ENCODE measurements at places on chromosomes 6 and 20. TPM values are rescaled to one million over a fixed set of nuclear protein-coding genes. Genes with fewer than 3 reads are reported as not detected.

ACTL10 gene
- 0.63 TPM for polyA plus RNA-seq

TSBP1 gene
- polyA plus RNA-seq: not detected

KIF13A gene
- 43.3 TPM for polyA plus RNA-seq

ZNF831 gene
- 0.21 TPM for polyA plus RNA-seq

BCAS4 gene
- 7.5 TPM for polyA plus RNA-seq

MICB gene
- polyA plus RNA-seq: 4.1 TPM

DSP gene
- 69.1 TPM for polyA plus RNA-seq

GSTA3 gene
- 1.0 TPM for polyA plus RNA-seq

DNA sequence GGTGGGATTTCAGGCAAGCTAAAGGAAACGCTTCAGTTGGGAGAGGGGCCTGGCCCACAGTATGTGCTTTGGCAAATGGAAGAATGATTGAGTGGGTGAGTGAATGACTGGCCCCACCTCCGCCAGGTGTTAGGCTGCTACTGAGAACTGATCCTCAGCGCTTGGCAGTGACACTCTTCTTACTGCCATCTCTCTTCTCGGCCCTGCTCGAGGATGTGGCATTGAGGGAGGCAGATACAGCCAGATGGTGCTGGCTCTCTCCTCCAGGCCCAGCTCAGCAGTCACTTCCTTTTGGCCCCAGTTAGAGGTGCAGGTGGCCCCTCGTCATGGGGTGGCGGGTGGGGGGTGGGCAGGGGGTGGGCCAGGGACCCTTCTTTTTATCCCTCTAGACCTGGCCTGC, 38.9 kb upstream of the KCNK5 start:
- DNase-seq: no peak

GRCh38 chr6:33320315-33321181, 3.0 kb upstream of the ZBTB22 start:
- no peak for DNase-seq

GRCh38 chr6:157744102-157744601, 78.9 kb upstream of the SNX9 start:
- no peak for DNase-seq

DNA sequence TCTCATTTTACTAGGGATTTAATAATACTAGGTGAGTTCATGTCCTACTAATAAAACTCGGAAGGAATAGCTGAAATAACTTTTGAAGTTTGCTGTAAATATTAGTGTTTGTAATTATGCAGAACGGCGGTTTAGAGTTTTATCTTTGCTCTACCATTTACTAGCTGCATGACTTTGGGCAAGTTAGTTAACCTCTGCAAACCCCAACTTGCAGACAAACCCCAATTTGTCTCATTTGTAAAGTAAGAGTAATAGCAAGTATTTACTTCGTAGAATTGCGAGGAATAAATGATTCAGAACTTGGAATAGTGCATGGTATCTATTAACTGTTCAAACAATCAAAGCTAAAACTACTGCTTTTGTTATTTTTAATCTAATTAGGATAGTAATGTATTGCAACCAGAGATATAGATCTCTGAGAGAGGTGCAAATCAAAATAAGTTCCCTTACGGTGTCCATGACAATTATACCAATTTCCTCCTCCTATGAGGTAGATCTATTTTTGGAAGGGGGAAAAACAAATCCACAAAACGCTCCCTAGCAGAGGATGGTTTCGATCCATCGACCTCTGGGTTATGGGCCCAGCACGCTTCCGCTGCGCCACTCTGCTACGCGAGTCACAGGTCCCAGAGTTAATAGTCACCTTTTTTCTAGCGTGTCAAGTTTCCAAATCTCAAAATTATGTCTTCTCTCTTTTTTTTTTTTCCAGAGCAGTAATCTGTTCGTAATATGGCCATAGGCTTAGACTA, 35.1 kb upstream of the BTN3A2 start:
- DNase-seq: no peak

GRCh38 chr6:11332463-11332862, 100.0 kb upstream of the NEDD9 start:
- no peak for DNase-seq

DNA sequence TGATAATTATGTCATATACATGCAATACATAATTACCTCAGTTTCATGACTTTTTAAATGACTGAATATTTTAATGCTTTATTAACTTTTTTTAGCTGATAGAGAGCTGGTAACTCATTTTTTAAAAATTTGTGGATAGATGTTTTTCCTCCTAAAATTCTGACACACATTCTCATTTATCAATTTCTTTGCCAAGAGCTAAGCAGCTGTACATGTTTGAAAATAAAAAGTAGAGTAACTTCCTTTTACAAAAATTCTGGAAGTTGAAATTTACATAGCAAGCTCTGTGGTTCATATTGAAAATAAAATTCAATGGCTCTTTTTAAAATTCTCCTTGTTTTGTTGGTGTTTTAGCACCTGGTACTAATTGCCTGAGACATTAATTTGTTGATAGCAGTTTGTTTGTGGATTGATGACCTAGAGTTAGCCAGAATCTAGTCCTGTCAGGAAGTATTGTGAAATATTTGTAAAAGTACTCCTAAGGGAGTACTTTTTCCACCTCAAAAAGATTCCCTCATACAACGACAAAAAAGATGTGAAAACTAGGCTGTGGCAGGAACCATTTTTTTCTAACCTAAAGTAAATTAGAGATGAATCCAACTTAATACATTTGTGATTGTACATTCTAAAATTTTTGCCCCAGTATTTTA, 621.8 kb downstream of the BCKDHB start:
- no peak for DNase-seq

DNA sequence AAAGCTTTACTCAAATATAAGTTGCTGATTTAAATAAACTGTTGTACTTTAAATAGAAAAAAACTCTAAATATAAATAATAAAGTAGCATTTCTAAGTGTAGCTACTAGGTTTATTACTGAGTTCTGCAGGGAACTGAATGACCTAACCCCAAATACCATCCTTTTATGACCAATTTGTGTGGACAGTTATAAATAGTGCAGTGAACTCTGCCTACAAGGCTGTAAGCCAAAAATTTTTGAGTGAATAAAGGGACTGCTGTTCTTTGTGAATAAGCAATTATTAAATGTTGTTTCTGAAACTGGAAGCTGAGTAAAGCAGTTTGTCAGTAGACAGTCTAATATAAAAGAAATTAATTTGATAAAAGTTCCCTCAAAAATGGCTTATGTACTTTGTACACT, 90.8 kb upstream of the ELOVL5 start:
- no peak for DNase-seq

- no peak for DNase-seq
Observed at GRCh38 chr20:12201289-12201991, 283.7 kb downstream of the BTBD3 start.

- DNase-seq: no peak
Observed at GRCh38 chr6:166766769-166767168, 139.7 kb upstream of the RPS6KA2 start.

DNA sequence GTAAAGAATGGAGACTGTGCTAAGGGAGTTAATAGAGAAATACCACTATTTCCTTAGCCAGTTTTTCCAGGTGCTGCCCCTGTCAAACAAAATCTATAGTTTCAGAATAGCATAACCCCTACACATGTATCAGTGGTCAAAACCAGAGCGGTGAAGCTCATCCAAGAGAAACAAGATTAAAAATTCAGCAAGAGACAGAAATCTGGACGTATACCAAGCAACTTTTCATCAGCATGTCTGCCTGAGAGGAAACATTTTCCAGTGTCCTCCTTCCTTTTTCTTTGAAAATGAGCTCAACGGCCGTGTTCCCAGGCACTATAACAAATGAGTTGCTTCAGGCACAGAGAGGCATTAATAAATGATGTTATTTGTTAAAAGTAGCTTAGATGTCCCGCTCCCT, 416.5 kb downstream of the BCKDHB start:
- no peak for DNase-seq

DNA sequence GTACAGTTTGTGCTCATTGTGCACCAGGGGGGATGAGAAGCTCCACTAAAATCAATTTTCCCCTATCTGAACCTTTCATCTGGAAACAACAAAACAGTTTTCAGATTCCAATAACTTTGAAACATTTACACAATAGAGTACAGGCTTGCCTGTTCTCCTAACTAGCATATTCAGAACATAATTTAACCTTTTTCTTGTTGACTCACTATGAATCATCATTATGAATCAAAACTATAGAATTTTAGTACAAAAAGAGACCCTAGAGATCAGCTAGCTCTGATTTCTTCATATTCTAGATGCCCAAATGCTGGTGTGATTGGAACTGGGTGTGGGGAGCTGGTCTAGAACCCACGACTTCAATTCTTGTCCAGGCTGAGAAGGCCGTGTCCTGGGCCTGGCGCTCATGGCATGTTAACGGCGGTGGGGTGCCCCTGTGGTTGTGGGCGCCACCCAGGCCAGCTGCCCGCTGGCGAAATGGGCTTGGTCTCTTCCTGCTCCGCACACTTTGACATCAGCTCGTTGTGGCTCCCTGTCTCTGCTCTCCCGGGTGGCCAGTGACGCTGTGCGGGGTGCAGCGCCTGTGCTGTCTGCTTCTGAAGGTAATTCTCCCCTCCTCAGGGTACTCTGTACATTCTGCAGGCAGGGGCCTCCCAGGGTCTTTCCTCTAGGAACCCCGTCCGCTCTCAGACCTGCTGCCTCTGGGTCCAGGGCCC, 29.9 kb upstream of the AGPAT4 start:
- DNase-seq: no peak

DNA sequence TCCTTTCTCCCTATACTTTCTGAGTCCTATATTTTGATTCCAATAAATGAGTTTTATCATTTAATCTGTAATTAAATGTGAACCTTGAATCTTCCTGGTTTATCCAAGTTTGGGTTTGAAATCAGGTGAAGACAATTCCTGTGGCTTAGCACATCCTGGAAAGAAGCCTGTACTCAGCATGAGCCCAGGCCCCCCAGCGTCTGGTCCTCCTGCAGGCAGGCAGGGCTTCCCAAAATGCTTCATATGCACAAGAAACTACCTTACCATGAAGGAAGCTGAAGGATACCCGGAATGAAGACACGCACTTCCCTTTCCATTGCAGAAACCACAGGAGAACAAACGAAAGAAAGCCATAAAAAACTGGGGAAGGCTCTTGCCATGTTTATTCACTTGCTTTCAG, 157.4 kb upstream of the PDE10A start:
- DNase-seq: no peak

GRCh38 chr20:39052676-39053075, 90.5 kb downstream of the DHX35 start:
- no peak for DNase-seq

- DNase-seq: no peak
Observed at GRCh38 chr20:7214081-7214740, 446.7 kb downstream of the BMP2 start.

DNA sequence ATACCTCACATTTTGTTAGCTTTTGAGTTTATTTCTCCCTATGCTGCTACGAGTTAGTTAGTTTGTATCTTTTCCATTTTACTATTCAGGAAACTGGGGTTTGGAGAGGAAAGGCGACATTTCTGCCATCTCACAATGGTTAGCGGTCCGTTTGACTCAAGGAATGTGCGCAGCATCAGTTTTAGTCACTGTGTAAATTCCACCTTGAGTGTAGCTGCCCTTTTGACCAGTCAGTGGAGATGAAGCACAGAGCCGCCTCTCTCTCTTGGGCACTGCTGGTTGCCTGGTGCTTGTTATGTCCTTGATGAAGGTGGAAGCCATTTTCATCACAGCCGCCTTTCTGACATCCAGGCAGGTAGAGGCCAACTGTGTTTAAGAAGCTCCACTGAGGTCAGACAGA, 185.5 kb downstream of the SCP2D1 start:
- no peak for DNase-seq

- DNase-seq: no peak
Observed at GRCh38 chr6:138031850-138032249, 75.4 kb downstream of the PERP start.

- DNase-seq: no peak
Observed at GRCh38 chr6:103027271-103027931, 1633.9 kb downstream of the GRIK2 start.

GRCh38 chr6:71028877-71029252, 72.0 kb upstream of the B3GAT2 start:
- DNase-seq: no peak

- DNase-seq: no peak
Observed at GRCh38 chr20:59463541-59463940, 140.8 kb upstream of the PHACTR3 start.

- no peak for DNase-seq
Observed at GRCh38 chr6:37283268-37283667, 25.3 kb upstream of the TMEM217 start.

Measured in left lung (tissue), 14 donors.